ENCODE measurements at places on chromosomes 5 and 9.

DNA sequence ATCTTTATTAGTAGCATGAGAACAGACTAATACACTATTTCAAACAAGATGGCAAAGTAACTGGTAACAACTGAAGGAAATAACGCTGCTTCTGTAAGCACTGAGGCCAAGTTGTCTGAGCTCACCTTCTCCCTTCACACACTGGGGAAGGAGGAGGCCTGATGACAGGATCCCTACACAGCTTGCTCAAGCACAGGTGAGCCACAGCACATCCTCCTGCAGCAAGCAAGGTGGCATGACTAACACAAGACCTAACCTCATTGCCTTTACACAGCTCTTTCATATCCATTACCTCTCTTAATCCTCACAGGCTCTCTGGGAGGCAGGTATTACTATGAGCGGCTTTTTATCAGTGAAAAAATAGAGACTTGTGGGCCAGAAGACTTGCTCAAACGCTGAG lies 83.3 kb downstream of the ARL15 start:
- no peak for DNase-seq

DNA sequence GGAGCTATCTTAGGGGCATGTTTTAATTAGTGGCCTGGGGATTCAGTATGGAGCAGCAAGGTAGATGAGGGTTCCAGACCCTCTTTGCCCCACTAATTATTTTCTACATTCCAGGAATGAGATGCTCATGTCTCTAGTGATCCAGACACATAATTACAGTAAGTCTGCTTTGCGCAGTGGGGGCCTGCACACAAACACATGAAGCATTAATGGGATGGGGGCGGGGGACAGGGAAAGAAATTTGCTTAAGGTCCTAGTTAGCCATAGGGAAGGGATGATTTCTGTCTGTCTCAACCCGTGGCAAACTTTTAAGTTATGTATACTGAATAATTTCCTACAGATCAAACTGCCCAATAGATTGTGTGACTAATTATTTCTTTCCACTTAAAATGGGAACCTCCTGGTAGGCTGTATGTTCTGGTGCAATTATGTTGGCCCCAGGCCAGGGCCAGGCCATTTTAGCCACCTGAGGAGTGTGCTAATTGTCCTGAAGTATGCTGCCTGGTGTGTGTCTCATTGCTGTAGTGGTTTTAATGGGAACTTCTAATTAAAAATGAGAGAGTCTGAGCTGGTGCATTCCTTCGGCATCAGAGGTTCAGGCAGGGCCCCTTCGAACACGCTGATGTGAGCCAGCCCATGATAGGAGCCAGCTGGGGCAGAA lies 134.4 kb downstream of the PTTG1 start:
- no peak for DNase-seq

- DNase-seq, result no peak
Observed at GRCh38 chr9:120312031-120312430, 267.9 kb downstream of the CDK5RAP2 start.

DNA sequence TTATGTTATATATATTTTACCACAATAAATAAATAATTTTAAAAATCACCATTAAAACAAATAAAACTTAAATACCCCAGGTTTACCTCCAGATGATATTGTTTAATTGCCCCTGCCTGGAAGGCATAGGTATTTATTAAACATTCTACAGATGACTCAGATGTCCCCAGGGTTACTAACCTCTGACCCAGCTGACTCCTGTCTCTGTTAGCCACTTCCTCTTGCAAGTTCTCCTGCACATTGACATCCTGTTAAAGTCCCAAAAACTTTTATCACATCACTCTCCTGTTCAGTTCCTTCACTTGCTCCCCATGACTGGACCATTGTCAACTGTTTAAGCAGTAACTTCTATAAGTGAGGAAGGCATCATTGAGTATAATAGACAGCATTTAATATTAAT lies 37.0 kb upstream of the RAB3C start:
- DNase-seq, result no peak

GRCh38 chr5:92909602-92909962 lies 671.4 kb downstream of the NR2F1-AS1 start:
- DNase-seq, result no peak

DNA sequence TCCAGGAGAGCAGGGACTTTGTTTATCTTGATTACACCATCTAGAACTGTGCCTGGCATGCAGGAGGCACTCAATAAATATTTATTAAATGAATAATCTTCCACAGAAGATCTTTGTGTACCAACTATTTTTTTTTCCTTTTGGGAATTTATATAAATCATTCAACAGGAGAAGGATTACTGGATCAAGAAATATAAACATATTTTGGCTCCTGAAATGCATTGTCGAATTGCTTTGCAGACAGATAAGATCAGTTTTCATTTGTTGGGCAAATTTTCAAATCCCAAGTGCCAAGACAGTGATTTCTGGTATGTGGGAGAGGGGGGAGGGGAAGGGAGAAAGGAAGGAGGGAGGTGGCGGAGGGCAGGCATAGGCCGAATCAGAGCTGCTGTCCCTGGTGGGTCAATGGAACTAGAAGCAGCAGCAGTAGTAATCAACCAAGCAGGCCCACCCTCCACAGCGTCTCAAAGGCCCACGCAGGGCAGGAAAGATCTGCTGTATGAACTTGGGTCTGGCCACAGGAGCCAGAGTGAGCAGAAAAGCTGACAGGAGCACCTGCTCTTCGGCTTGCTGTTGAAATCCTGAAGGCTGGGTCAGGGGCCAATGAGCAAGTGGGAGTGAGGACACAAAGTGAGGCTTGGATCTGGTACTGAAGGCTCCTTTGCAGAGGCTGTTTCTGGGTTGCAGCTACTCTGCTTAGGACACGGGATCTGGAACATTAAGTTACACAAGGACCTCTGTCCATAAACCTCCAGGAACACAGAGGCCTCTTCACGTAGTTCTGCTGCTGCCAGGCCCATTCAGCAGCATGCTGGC lies 15.8 kb upstream of the TRAF1 start:
- no peak for DNase-seq
